Cerebellum (tissue), 4 donors: ENCODE measurements at places on chromosomes 13 and 19. TPM values are rescaled to one million over a fixed set of nuclear protein-coding genes. Genes with fewer than 3 reads are reported as not detected.
A peak's percentile ranks its signal among the peaks of the same experiment; 100 is the strongest.

KIR3DL2 gene
- not detected for total RNA-seq

PRR36 gene
- 2.4 TPM for total RNA-seq

CLASRP gene
- total RNA-seq = 17.6 TPM

FAAP24 gene
- 1.7 TPM for total RNA-seq

CD70 gene
- total RNA-seq = not detected

THSD8 gene
- not detected for total RNA-seq

GRCh38 chr13:106918557-106918860, 350.6 kb upstream of the ARGLU1 start:
- DNase-seq = no peak

DNA sequence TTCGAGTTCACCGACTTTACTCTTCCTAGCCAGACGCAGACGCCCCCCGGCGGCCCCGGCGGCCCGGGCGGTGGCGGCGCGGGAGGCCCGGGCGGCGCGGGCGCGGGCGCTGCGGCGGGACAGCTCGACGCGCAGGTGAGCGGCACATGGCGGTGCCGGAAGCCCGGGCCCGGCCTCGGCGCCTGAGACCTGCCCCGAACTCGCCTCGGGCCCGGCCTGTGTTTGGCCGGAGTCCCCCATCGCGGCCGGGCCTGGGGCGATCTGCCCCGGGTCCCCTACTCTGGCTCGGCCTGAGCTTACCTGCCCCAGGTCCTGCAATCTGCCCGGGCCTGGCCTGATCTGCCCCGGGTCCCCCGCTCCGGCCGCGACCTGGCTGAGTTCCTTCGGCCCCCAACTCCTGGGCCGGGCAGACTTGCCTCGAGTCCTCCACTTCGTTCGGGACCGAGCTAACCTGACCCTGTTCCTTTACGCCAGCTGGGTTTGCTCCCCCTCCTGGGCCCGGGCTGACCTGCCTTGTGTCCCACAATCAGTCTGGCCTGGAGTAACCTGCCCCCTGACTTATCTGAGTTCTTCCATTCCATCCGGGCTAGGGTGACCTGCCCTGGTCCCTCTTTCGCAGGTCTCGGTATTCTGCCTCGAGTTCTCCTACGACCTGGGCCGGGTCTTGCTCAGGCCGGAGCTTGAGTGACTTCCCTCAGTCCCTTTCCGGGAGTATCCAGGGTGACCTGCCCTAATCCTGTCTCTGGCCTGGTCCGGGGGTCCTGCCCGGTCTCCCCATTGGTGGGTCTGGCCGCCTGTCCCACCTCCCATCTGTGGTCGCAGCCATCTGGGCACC, 764 bp downstream of the UPF1 start:
- peak; percentile 13 for DNase-seq

GRCh38 chr13:94056362-94056990, 423.0 kb downstream of the DCT start:
- DNase-seq = no peak

GRCh38 chr13:98751367-98751782, 1.1 kb downstream of the SLC15A1 start:
- no peak for DNase-seq

DNA sequence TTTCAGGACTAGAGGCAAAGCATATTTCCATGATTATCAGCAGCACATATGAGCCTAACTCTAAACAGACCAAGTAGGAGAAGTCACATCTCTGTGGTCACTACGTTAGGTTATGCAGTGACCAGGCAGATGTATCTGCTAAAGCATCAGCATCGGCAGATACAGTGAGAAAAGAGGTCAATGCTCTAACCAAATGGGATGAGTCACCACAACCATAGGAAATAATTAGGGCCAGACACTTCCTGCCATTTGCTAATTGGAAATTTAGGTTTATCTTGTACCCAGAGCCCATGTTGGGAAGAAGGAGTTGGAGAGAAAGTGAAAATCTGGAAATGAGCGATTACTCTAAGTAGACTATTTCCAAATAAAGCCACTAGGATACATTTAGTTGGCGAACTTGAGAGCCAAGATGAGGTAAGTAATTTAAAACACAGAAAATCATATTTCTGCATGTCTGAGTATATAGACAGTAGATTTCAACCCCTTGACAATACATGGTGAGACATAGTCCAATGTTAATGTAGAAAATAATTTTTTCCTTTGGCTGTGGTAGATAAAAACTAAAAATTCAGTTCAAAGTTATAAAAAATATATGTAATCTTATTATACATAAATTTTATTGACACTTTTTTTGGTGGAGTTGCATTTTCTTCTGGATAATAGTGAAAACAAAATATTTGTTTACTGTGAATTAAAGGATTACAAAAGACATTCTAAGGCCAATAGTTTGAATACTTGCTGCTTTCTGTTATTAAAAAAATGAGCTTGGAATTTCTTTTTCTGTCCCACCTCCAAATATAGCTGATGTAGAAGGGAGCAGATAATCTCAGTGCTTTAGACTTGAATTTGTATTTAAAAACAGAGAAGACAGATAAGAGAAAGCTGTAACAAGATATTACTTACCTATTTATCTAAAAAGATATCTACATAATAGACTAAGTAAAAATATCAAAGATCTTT, 104.4 kb upstream of the CSNK1A1L start:
- DNase-seq = no peak

DNA sequence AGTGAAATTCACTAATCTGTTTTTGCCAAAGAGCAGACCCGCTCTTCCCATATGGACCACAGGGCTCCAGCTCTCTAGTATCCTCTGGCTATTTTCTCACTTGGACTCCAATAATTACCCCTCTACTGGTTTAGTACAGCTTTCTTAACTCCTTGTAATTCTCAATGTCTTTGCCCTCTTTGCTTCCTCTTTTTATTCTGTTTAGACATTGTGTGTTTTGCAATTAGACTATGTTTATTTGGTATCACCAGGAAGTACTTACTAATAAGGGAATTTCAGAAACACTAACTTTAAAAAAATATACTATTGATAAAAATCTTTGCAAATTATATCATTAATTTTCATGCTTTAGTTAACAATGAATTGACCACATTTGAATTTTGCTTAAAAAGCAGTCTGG, 111.6 kb upstream of the OBI1 start:
- DNase-seq = no peak

- no peak for DNase-seq
Measured at GRCh38 chr19:2549701-2550191, 73.8 kb downstream of the GADD45B start.

- DNase-seq = no peak
Measured at GRCh38 chr19:43692877-43693276, 22.9 kb upstream of the PLAUR start.

GRCh38 chr13:25988661-25989060, 63.2 kb downstream of the SHISA2 start:
- DNase-seq = no peak

DNA sequence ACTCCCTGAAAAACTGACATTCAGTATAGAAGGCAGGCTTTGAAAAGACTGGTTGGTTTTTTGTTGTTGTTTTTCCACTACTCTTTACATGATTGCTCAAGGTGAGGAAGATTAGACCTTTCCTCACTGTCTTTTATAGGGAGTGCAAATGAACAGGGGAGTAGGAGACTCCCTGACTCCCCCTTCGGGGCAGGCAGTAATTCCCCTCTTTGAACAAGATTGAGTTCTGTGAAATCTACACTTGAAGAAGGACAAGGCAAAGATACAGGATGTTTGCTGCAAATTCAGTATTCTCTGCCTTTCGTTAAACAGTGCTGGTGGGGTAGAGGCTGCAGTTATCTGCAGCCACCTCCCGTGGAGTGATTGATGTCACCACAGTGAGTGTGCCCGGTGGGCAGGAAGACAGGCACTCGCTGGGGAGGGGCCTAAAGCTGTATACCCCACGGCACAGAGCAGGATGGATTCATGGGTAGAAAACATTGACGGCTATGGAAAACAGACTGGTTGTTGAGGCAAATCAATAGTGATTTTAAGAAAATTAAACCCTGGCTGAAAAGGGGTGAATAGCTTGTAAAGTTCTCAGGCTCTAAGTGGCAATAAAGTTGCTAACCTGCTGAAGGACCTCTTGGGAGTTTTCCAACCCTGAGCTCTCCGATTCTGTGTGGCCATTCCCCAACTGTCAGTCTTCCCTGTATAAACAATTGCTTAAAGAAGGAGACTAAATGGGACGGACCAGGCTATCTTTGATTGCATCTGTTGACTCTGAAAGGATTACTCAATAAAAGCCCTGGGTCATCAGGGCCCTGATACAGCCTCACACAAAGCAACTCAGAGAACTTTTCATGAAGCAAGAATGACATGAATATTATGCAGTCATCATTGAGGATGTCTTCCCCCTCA, 308.3 kb downstream of the TBC1D4 start:
- DNase-seq = no peak

DNA sequence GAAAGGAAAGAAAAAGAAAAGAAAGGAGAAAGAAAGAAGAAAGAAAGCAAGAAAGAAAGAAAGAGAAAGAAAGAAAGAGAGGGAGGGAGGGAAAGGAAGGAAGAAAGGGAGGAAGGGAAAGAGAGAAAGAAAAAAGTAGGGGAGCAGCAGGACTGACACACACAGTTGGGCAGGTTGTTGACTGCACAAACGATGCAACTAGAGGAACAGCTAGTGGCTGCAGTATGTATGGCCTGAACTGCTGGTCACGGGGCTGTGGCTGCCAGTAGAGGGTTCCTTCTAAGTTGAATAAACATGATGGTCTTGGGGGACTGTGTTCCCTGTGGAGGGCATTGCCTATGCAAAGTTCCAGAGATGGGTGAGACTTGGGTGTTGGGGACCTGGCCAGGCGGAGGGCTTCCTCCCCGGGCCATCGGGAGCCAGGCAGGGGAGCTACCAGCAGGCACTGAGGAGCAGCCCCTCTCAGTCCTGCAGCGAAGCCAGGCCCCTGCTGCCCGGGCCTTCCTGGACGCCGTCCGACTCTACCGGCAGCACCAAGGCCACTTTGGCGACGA, 16.7 kb upstream of the COLGALT1 start:
- no peak for DNase-seq

DNA sequence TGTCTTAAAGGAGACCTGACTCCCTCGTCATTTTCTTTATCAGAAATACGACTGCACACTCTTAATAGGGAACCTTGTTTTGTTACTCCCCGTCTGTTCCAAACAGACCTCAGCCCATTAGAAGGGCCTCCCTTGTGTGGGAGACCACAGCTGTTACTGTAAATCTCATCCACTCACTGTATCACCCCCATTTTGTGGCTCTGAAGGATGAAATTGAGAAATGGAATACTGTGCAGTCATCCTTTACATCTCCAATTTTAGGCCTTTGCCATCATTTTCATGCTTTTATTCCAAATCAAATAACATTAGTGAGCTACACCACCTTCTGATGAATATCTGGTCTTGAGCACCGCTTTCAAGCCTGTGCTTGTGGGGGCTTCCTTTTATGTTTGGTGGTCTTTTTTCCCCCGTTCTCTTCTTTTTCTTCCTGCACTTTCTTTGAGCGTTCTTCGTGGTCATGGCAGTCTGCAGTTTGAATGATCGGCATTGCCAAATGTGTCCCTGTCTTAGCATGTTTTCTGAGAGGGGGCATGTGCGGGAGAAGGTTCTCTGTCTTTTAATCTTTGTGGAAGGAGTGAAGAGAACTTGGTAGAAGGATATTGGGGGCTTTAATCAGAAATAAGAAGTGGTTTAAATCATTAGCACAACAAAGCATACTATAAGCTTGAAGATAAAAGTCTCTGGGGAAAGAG, 65.8 kb downstream of the GGACT start:
- no peak for DNase-seq

GRCh38 chr13:20287976-20288375, 55.9 kb upstream of the GJB6 start:
- DNase-seq = no peak

GRCh38 chr19:10975374-10976130, 14.7 kb downstream of the SMARCA4 start:
- no peak for DNase-seq

DNA sequence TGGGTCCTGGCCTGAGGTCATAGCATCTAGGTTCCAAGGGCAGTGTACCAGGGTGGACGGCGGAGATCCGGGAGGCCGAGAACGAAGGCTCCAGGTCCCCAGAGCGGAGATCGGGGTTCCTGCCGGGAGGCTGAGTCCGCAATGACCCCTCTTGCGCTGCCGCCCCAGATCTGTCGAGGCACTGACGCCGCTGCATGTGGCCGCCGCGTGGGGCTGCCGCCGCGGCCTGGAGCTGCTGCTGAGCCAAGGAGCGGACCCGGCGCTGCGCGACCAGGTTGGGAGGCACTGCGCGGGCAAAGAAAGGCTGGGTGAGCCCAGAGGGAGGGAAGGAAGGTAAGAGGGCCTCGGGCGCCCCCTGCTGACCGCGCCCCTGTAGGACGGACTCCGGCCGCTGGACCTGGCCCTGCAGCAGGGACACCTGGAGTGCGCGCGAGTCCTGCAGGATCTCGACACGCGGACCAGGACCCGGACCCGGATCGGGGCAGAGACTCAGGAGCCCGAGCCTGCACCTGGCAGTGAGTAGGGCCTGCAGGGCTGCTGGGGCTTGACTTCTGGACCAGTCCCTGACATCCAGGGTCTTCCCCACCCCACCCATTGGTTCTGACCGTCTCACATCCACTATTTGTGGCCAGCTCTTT, 906 bp downstream of the ANKLE1 start:
- peak; percentile 88 for DNase-seq
